Fibroblast of skin of left biceps (primary cell): ENCODE measurements at places on chromosomes 2 and 18.

DNA sequence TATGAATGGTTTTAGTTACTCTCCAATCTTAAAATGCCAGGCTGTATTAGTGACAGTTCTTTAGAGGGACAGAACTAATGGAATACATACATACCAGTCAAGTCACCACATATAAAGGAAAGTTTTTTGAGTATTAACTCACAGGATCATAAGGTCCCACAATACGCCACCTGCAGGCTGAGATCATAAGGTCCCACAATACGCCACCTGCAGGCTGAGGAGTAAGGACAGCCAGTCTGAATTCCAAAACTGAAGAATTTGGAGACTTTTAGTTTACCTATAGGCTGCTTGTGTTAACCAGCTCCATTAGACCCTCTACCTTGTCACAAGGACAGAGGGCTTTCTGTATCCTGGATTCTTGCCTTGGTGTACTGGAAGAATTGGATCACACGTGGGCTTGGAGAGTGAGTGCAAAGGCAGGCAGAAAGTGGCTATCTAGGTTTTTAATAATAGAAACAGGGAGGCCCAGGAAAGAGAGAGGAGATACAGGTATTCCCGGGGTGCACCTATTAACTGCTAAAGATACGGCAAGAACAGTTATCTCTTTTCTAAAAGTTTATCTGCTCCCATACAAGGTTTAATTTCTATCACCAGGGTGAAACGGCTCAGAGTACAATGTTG, 234.9 kb upstream of the CYRIA start:
- no peak for DNase-seq

GRCh38 chr2:53865962-53866361, 6.2 kb upstream of the GPR75 start:
- no peak for DNase-seq

- DNase-seq = no peak
These were observed 60.7 kb downstream of the ACVR1 start for GRCh38 chr2:157815421-157815820.

DNA sequence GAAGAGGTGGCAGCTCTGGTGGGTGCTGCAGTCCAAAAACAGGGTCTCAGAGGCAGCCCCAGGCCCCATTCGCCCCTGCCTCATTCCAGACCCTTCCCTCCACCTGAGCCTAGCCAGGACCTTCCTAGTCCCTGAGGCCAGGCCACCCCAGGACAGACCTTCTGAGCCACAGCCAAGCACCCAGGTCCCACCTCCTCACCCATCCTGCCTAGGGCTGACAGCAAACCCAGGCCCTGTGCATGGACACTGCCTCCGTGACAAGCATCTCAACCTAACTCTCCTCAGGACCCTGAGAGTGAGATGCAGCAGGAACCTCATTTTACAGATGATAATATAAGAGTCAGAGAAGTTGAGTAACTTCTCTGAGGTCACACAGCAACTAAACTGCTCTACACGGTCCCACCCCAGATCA, 15.5 kb downstream of the ADRA2B start:
- DNase-seq = no peak

DNA sequence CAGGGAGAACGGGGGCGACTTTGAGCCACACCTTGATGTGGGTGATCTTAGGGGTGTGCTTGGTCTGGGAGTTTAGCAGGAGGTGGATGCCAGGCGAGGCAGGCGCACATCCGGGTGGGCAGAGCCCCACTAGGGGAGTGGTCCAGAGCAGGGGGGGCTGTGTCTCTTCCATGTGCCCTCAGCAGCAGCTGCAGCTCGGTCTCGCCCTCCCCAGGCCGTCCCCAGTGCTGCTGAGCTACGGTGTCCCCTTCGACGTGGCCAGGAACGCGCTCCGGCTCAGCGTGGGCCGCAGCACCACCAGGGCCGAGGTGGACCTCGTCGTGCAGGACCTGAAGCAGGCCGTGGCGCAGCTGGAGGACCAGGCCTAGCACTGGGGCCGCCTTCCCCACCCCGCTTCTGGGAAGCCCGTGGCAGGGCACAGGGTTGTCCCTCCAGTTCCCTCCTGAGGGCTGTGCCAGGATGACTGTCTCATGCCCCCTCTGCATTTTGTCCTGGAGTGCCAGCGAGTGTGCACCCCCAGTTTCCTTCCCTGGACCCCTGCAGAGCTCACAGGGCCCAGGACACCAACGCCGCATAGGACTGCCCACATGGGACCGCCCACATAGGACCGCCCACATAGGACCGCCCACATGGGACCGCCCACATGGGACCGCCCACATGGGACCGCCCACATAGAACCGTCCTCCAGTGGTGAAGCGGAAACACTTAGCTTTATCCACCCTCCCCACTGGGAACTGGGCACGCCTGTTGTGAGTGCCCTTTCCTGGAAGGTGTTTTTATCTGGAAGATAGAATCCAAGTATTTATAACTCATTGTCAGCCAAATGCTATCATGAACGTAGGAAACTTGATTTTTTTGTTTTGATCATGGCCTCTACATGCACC, 1.9 kb upstream of the ESPNL start:
- DNase-seq = no peak

DNA sequence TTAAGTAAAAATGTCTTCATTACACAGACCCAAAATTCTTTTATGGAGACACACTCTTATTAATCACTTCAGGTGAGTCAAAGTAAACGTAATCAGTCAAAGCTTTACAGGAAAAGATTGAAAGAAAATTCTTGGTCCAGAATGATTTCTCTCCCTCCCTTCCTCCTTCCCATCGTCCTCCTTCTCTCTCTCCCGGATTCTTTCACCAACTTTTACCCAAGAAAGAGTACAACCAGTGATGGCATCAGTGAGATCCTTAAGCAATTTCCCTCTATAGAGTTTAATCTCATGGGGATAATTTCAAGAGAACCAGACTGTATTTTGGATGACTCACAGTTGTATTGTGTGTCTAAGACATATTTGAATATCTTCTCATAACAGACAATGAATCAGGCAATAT, 258.1 kb downstream of the ALK start:
- DNase-seq = peak; percentile 86

- no peak for DNase-seq
These were observed 16.4 kb downstream of the NDC80 start for GRCh38 chr18:2587788-2588187.

- DNase-seq = no peak
These were observed 115.8 kb upstream of the SETBP1 start for GRCh38 chr18:44564922-44565321.

- DNase-seq = no peak
These were observed 57.4 kb downstream of the FECH start for GRCh38 chr18:57529151-57529550.

DNA sequence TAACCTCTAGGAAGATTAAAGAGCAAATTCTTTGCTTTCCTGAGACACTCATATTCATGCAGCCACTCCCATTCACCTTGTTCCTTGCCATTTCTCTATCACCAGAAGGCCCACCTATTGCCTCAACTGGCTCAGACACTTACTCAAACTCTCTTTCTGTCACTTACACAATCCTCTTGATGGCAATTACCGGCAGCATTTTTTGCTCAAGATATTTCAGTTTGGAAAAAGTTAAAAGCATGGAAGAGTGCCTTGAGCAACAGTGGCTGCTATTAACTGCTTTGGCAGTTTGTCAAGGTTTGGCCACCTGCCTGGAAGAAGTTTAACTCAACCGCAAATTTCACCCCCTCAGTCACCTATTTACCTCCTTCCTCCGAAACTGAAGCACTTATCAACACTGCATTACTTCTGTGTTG, 1104.0 kb upstream of the PIK3C3 start:
- DNase-seq = no peak

DNA sequence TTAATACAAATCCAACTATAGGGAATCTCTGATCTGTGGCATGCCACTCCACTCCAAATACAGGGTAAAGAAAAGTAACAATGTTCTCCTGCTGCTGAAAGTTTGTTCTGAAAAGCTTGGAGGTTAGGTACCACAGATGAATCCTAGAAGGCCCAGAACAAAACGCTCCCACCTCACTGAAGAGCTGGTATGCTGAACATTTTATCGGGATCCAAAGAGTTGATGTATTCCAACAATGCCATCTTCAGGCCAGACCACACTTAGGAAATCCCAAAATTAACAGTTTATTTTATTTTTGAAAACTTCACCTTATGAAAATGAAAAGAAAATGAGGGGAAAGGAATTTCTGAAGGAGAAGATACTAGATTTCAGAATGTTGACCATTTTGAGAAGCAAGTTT, 145.1 kb upstream of the CDH19 start:
- DNase-seq = no peak

DNA sequence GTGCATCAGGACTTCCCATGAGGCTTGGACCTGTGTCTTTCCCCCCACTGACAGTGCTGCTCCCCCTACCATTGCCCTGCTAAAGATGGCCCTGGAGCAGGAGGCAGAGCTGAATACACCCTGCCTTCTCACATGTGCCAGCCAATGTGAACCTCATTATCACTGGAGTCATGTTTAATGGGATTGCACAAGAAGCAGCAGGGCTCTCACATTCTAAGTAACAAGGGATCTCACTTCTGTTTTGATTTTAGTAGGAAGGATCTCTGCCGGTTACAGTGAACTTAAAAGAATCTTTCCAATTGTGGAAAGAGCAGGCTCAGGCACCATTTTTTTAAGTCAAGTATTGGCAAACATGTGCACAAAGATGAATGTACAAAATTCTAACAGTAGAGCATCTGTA, 322.1 kb upstream of the MEX3C start:
- no peak for DNase-seq

GRCh38 chr2:128791985-128792320, 473.3 kb upstream of the HS6ST1 start:
- DNase-seq = no peak

GRCh38 chr2:99858951-99859596, 283.3 kb downstream of the AFF3 start:
- DNase-seq = peak; percentile 84

GRCh38 chr18:62795813-62796212, 80.5 kb downstream of the PHLPP1 start:
- DNase-seq = no peak

GRCh38 chr2:128307595-128307994, 11.1 kb downstream of the HS6ST1 start:
- no peak for DNase-seq

DNA sequence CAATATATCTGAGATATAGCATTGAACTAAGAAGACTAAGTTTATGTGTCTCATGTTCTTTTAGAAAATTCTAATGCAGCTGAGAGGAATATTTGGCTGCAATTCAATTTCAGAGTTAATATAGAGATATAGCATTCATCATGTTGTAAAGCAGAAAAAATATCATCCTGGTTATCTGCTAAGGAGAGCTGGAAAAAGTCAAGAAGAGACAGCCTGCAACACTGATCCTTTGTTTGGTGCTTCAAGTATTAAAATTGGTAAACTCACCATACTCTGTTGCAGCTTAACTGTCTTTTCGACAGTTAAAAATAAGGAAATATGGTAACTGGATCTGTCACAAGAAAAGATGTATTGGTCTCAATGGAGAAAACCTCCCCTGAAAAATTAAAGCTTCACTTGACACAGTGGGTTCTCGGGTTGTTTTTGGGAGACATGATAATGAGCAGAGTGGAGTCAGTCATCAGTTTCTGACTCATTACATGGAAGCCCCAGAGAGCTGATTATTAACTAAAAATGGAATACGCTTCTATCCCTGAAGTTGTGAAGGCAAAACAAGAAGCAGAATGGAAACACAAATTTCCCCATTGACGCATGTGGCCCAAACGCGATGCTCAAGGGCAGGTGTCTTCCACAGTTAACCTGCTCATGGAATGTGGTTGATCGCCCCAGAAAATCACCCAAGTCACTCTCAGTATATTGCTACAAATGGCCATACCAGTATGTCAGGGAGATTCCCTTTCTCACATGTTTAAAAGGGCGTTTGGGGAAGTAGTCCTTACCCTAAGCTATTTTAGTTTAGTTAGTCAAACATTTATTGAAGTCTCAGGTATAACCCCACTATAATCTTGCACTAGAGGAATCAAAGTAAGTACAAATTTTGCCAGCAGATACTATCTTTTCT, 8.2 kb downstream of the BCL2 start:
- DNase-seq = no peak

- no peak for DNase-seq
These were observed 27.9 kb upstream of the FHL2 start for GRCh38 chr2:105426626-105427292.

DNA sequence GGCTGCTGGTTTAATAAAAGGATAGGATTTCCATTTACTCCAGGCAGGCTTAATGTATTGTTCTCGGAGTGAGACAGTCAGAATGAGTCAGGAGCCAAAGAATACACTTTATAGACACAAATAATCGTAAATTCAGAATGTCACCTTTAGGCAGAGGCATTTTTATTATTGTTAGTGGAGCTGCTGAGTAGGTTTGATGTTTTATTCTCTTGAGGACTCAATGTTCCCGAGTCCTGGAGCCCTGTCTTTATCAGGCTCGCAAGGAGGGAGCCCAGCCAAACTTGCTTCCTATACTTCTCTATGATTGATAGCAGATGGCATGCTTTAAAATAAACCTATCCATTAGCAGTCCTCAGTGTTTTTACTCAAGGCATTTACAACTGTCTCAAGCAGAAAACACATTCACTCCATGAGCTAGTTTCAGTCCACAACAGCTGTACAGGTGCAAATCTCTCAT, 492.3 kb upstream of the ZEB2 start:
- DNase-seq = no peak

GRCh38 chr2:174076040-174076439, 110.9 kb upstream of the SP3 start:
- DNase-seq = no peak

DNA sequence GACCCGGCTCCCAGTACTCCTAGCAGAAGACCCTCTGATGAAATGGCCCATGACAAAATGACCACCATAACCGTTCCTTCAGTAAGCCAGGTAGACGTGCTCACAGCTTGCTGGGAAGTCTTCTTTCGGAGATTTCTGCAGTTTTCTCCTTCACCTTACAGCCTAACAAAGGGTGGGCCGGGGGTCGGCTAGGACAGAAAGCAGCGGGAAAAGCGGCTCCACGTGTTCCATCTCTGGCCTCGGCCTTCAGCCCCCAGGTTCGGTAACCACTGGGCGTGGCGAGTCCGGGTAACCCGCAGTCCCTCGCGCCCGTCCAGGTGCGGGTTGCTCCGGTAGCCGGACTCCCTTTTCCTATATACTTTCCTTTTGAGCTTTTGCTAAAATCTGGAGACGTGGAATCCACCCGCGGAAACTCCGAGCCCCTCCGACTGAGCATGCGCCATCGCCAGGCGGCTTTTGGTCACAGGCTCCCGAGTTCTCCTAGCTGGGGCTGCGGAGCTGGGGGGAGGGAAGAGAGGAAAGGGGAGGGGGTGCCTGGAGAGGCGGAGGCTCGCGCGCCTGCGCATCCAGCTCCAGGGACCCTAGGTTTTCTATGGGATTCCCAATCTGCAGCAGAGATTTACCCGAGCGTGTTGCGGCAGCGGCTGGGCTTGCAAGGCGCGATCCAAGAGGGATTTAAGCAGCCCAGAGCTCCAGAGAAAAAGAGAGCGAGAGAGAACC, at the start of gene VSNL1:
Gene VSNL1, plus strand, starts transcription at position 604 of the 720 bp plus-strand sequence. CDS start 51,379 bp downstream, outside the sequence.
- peak; percentile 87 for DNase-seq

- DNase-seq = no peak
These were observed 852.5 kb upstream of the LRATD1 start for GRCh38 chr2:13779996-13780395.

GRCh38 chr2:38485734-38486133, 108.7 kb upstream of the ATL2 start:
- no peak for DNase-seq

GRCh38 chr18:6920099-6920955, 190.8 kb downstream of the ARHGAP28 start:
- peak; percentile 35 for DNase-seq

- no peak for DNase-seq
These were observed 216.2 kb upstream of the ST6GAL2 start for GRCh38 chr2:107102176-107102575.

- DNase-seq = no peak
These were observed 63.2 kb downstream of the ADI1 start for GRCh38 chr2:3456125-3456524.
